NCI-H69 (cell line): ENCODE measurements at places on chromosomes 4 and X.

DNA sequence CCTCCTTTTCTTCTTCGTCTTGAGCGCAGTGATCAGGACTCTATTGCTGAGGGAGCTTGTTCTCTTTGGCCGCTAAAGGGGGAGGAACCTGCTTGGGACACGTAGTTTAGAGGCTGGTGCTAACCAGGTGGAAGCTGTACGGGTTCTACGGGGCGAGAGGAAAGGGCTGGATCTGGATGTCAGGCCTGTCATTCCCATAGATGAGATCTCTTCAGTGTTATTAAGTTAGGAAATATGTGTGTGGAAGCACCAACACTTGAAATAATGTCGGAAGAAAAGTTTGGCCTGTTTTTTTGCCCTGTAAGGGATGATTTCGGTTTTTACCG, 643 bp downstream of the SRP72 start:
- DNase-seq: peak; percentile 58

- no peak for DNase-seq
Measured at GRCh38 chr4:71232056-71232430, 106.8 kb upstream of the SLC4A4 start.

DNA sequence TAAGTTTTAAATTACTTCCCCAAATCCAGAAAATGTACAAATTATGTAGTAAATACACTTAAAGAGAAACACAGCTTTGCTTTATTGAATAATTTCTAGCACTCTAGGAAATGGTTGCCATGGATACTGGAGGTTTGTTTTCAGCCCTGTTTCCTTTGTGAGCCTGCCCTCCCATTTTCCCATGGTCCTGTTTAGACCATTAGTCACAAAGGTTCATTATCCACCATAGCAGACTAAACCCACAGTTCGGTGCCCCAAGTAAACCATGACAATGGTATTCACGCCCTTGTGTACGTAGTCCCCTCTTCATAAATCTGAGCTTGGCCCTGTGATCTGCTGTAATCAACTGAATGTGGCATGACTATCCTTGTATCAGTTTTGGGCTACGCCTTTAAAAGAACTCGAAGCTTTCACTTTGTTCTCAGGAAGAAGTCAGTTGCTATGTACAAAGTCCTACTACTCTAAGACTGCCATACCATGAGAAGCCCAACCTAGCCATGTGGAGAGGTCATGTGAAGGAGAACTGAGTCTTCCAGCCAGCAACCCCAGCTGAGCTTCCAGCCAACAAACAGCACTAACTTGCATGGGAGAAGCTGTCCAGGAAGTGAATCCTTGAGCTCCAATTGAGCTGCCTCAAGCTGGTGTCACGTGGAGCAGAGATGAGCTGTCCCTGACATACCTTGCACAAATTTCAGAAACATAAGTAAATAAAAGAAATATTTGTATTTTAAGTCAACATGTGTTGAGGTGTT, 300.4 kb downstream of the LDB2 start:
- DNase-seq: no peak

- no peak for DNase-seq
Measured at GRCh38 chr4:100819505-100819904, 301.7 kb upstream of the EMCN start.

- DNase-seq: no peak
Measured at GRCh38 chr4:154010371-154010770, 221.5 kb upstream of the SFRP2 start.

- no peak for DNase-seq
Measured at GRCh38 chrX:129609395-129609794, 45.4 kb downstream of the APLN start.

DNA sequence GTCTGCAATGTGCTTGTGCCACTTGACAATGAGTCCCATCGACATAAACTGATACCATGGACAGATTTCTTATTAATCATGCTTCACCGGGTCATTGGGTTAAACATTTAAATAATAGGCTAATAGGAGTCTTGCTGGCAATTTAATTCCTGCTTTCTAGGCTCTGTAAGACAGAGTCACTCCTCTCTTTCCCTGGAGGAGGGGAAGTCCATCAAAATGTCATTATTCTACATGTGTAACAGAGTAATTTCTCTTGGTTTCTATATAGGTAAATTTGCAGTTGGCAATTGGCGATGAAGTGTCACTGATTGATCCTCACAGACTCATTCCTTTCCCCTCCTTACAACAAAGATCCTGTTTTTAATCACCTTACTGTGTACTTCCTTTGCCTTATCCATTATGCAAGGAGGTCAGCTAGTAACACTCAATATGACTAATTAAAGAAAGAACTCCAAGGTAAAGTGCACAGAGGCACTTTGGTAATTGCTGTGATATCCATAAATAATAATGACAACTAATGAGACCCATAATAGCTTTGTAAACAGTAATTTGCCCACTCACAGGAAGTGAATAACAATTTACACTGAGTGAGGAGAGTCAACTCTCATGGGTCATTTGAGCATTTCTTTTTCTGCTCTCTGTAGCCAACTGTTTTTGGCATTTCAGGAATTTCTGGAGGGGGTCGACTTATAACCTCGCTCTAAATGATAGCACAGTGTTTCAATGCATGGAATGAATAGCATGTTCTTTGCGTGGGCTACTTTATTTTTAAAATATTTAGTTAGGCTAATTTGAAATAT, 184.0 kb downstream of the UGT8 start:
- peak; percentile 93 for DNase-seq

GRCh38 chr4:188168726-188169373, 29.6 kb downstream of the TRIML1 start:
- peak; percentile 77 for DNase-seq

GRCh38 chr4:94116842-94117241, 90.8 kb upstream of the SMARCAD1 start:
- DNase-seq: no peak

- peak; percentile 0 for DNase-seq
Measured at GRCh38 chr4:17112292-17112659, 213.8 kb upstream of the LDB2 start.

- no peak for DNase-seq
Measured at GRCh38 chr4:38993683-38994082, 38.5 kb downstream of the TMEM156 start.

DNA sequence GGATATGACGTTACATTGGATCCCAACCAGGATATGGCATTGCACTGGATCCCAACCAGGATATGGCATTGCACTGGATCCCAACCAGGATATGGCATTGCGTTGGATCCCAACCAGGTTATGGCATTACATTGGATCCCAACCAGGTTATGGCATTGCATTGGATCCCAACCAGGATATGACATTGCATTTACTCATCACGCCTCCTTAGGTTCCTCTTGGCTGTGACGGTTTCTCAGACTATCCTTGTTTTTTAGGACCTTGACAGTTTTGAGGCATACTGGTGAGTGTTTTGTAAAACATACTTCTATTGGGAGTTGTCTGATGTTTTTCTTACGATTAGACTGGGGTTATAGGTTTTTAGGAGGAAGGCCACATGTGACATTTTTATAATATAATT, 5.4 kb upstream of the ACSL1 start:
- DNase-seq: no peak
